ENCODE measurements at places on chromosomes 4 and X. TPM values are rescaled to one million over a fixed set of nuclear protein-coding genes. Genes with fewer than 3 reads are reported as not detected.

Gene MPP1
- total RNA-seq, result 9.2 TPM

Gene MAGEB3
- total RNA-seq, result 0.31 TPM

Gene NXF2B
- not detected for total RNA-seq

Gene SPP1
- 30.3 TPM for total RNA-seq

Gene TLL1
- total RNA-seq, result 1.5 TPM

Gene NOP14
- 28.5 TPM for total RNA-seq

- no peak for DNase-seq
Observed at GRCh38 chrX:45788941-45789348, 588.3 kb upstream of the DIPK2B start.

DNA sequence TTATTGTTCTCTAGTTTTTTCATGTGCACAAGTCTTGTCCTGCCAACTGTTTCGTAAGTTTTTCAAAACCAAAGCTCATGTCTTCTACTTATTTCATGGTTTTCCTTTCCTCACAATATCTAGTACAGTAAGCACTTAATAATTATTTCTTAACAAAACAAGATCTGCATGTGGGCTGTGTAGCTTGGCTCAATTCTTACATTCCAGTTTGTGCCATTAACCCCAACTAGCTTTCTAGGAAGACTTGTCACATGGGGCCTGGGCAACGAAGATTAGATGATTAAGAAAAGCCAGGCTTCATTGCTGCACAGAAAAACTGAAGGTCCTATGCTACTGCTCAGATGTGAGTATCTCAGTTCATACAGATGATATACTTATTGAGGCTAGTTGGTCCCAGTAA is 155.3 kb upstream of the TEX13A start:
- DNase-seq, result no peak

- no peak for DNase-seq
Observed at GRCh38 chrX:36950495-36951253, 57.5 kb upstream of the FAM47C start.

- DNase-seq, result no peak
Observed at GRCh38 chr4:111434586-111434985, 710.7 kb upstream of the FAM241A start.

- no peak for DNase-seq
Observed at GRCh38 chrX:128287693-128288092, 235.5 kb upstream of the ACTRT1 start.

DNA sequence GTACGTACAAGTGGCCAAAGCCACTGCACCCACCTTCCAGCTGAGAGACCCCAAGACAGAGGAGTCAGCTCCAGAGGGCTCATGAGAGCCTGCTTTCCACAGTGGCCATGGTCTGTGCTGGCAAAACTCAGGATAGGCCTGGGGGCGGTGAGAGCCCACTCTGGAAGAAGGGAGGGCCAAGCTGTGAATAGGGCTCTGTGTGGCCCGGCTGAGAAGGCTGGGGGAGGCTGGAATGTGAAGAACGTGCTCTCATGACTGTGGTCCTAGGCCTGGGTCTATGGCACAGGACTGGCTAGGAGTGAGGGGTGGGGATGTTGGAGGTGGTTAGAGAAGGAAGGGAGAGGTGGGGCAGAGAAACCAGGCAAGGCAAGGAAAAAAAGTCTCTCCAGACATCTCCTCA is 13.3 kb downstream of the STARD8 start:
- DNase-seq, result no peak

DNA sequence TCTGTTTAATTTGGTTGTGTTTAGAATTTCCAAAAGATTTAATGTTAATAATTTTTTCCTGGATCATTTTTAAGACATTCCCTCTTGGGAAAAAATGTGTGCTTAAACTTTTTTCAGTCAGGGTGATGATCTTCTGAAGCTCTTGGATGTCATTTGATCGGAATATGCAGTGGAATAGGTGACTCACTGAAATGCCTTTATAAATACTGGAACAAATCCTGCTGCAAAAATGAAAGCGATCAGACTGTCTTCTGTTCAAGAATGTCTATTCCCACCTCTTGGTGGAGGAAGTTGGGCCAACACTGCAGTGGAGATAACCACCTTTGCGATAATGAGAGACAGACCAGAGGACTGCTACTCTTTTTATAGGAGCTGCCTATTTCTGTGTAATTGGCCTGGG is 46.7 kb downstream of the LARP1B start:
- no peak for DNase-seq

- DNase-seq, result no peak
Observed at GRCh38 chrX:16743604-16744325, 24.4 kb downstream of the SYAP1 start.

DNA sequence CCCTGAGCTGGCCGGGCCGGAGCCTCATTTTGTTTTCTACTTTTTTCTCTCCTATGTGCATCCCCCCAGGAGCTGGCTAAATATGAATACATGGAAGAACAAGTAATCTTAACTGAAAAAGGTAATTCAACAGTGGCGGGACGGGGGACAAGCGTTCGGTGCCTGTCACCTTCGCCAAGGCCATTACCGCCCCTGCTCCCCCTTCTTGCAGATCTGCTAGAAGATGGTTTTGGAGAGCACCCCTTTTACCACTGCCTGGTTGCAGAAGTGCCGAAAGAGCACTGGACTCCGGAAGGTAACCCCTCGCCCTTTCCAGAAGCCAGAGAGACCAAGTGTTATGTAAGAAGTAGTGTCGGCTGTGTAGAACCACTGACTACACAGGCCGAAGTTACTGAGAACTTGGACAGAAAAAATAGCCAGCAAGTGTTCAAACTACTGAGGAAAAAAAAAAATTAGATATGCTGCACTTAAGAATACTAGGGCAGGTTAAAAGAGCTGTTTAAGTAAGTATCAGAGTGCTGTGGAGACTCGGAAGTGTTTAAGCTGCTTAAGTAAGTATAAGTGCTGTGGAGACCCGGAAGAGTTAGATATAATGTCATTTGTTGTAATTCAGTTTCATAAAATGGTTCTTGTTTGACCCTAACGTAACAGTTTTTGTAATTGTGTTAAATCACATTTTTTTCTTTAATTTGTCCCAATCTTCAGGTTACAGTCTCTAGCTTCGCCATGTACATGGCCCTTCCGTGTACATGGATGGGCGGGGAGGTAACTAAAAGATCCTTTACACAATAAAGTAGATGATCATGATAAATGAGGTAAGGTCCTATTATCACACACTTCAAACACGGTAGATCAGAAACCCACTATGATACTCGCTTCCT is 856 bp downstream of the SAT1 start:
- DNase-seq, result no peak

GRCh38 chrX:150896632-150897031 is 1.8 kb downstream of the CD99L2 start:
- DNase-seq, result no peak

- no peak for DNase-seq
Observed at GRCh38 chr4:77990456-77990855, 66.7 kb upstream of the FRAS1 start.

DNA sequence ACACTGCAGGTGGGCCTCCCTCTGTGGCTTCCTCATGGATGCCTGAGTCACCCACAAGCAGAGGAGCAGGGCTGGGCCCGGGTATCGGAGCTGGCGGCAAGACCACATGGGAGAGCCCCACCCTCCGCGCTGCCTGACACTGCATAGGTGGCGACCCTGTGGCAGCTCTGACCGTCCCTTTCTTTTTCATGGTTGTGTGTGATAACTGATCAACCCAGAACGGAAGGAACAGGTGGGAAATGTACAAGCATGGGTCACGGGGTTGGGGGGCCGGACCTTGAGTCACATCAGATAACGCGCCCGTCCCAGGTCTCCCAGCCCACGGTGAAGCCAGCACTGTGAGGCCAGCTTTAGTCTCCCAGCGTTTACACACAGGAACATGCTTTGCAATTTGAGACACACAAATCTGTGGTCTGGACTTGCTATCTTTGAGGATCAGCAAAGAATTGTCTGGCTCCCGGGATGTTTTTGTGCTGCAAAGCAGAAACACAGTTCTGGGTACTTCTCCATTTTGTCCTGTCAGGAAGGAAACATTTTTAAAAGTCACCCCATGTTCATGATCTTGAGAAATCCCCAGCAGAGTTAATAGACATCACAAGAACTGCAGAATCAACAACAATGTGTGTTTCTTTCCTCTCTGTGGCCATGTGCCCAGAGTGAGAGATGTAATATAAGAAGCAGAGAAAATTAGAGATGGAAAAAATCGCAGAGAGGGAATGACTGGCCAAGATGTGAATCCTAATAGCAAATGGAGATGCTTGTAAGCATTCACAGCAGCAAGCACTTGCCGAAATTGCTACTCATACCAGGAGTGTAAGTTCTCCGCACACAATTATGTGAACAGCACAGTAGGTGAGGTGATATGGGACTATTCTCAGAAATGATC is 70.1 kb upstream of the CBR4 start:
- DNase-seq, result no peak

DNA sequence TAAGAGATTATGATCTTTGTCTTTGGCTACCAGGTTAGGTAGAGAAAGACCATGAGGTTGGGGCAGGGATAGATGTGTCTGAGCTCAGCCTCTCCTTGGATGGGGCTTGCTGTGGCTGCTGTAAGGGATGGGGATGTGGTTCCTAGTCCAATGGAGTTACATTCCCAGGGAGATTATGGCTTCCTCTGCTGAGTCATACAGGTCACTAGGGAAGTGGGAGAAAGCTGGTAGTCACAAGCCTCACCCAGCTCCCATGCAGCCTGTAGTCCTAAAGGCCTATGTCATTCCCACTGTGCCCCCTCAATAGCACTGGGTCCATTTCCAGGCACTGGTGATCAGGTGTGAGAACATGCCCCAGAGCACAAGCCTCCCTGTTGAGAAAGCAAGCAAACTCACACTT is 70.6 kb upstream of the CENPE start:
- no peak for DNase-seq

DNA sequence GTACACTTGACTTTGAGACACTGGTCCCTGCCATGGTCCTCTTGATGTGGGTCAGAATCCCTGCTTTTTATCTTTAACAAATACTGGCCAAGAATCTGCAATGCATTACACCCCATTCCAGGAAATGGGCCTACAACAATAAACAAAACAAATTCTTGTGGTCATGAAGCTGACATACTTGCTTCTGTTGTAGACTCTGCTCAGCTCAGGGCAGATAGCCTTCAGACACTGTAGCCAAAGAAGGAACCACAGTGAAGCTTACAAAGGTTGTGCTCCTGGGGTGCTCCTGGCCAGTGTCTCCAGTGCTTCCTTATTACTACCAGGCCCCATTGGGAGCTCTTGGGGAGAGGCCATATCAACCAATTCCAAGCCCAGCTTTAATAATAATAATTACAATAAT is 21.8 kb downstream of the KIAA1210 start:
- no peak for DNase-seq

DNA sequence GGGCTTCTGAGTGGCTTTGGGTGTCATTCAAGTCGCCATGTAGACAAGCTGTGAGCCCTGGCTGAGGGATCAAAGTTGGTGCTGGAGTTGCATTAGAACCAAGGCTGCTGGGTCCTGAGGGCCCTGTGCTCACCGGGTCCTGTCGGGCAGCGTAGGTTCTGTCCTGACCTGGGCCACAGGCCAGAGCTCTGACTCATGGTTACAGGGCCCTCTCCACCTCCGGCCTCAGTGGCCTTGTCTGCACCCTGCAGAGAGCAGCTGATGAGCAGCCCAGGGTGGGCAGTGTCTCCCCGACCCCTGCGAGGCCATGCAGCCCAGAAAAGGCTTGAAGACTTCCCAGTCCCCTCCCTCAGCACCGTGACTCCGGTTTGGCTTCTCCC is 22.5 kb downstream of the ATP2B3 start:
- no peak for DNase-seq

- no peak for DNase-seq
Observed at GRCh38 chr4:11223311-11223710, 205.4 kb downstream of the HS3ST1 start.

DNA sequence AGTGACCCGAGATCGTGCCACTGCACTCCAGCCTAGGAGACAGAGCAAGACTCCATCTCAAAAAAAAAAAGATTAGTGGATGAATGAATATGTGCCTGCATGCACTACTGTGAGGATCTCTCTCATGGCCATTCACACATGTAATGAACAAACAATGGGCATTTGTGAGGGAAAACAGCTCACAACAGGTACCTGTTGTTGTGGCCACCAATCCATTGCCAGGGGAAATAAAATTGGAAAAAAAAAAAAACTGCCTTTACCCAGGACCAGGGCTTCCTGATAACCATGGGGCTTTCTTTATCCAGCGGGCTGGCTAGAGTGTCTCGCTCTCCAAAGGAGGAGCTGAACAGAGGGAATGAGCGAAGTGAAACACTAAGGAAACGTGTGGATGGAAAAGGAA is 7.4 kb downstream of the SCD5 start:
- DNase-seq, result no peak

DNA sequence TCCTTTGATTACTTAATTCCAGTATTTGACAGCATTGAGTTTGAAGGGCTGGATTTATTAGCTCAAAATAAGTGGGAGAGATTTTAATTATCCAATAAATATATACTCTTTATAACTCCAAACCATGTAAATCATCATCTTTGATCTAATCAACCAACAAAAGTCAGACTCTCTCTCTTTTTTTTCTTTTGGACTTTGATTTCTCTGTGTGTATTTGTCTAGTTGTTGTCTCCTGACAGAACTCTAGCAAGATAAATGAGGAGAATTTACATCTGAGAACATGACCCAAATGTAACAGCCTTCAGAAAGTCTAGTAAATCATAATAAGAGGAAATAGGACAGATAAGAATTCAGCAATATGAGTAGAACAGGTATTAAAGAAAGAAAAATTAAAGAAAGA is 567.1 kb downstream of the PPARGC1A start:
- no peak for DNase-seq

- DNase-seq, result no peak
Observed at GRCh38 chr4:113505044-113505443, 256.5 kb downstream of the CAMK2D start.

DNA sequence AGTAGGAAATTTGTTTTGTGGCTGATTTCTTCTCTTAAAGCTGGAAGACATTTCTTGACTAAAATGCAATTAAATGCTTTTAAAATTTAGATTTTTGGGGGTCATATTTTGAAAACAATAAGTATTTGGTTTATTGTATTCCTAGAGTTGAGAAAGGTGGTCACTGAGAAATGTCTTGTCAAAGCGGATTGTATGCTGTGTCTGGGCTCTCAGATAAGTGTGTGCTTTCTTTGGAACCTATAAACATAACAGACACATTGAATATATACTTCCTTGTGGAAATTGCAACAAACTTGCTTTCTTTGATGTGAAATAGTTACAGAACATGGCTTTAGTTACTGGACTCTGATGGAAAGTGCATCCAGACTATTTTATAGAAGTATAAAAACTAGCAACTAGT is 75.4 kb downstream of the AFF1 start:
- no peak for DNase-seq

- DNase-seq, result no peak
Observed at GRCh38 chrX:45596188-45596808, 395.6 kb upstream of the DIPK2B start.

DNA sequence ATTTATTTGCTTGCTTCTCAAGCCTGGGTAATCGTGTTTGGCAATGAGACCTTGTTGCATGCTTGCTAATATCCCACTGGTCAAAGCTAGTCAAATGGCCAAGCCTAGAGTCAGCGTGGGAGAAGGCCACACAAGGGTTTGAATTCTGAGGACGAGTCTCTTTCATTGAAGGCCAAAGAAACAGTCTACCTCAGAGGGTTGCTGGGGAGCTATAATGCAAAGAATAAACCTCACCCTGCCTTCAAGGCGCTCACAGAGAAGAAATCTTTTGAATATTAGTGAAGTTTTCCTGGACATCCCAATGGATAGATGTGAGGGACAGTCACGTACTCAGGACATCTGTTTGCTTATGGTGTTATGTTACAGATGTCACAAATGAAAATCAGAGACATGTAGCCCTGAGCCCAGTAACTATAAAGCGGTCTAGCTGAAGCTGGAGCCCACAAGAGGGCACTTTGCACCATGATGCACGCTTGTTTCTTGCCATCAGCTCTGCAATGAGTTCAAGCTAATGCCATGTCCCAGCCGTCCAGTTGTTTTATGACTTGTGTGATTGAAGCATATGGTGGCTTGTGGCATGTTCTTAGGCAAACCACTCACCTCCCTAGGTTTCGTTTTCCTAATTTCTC is 1.1 kb upstream of the TLR3 start:
- no peak for DNase-seq

All from mesothelial cell of epicardium (in vitro differentiated cells).